Karpas-422 (cell line): ENCODE measurements at places on chromosomes 7 and 10. TPM values are rescaled to one million over a fixed set of nuclear protein-coding genes. Genes with fewer than 3 reads are reported as not detected.

The PLXDC2 gene
- total RNA-seq: not detected in 2 replicates

The NPSR1 gene
- not detected in 2 replicates for total RNA-seq

The HMX2 gene
- not detected in 2 replicates for total RNA-seq

The CRTAC1 gene
- not detected in 2 replicates for total RNA-seq

The PRTFDC1 gene
- total RNA-seq: not detected in 2 replicates

The JCAD gene
- not detected in 2 replicates for total RNA-seq

The CRPPA gene
- total RNA-seq: 0.07 TPM in 1 of 2 replicates, not detected in the other

The ACTR3C gene
- total RNA-seq: 0.48 and 13.8 TPM in 2 replicates

The SPDYE1 gene
- not detected in 2 replicates for total RNA-seq

The TMEM254 gene
- 14.1 and 36.9 TPM in 2 replicates for total RNA-seq

The CCAR1 gene
- 58.3 and 102 TPM in 2 replicates for total RNA-seq

The PSAP gene
- 114 and 201 TPM in 2 replicates for total RNA-seq

The MRC1 gene
- 0.04 TPM in 1 of 2 replicates, not detected in the other for total RNA-seq

The CDK14 gene
- total RNA-seq: 100 and 121 TPM in 2 replicates

The CLRN3 gene
- total RNA-seq: not detected in 2 replicates

The CPA4 gene
- total RNA-seq: not detected in 2 replicates

The PKD2L1 gene
- 0.07 and 0.25 TPM in 2 replicates for total RNA-seq

The AGR3 gene
- total RNA-seq: not detected in 2 replicates

The SLC26A5 gene
- not detected in 2 replicates for total RNA-seq

The NT5C2 gene
- 45.5 and 88.3 TPM in 2 replicates for total RNA-seq

The UCN3 gene
- total RNA-seq: not detected in 2 replicates

The ARL3 gene
- total RNA-seq: 4.6 and 6.6 TPM in 2 replicates

The ASZ1 gene
- not detected in 2 replicates for total RNA-seq
